ENCODE measurements at places on chromosomes 1 and 21. TPM values are rescaled to one million over a fixed set of nuclear protein-coding genes. Genes with fewer than 3 reads are reported as not detected.

- DNase-seq, result peak; percentile 7
These were observed 69.8 kb downstream of the SLC35A3 start for GRCh38 chr1:100039591-100039990.

The COL9A2 gene
- 2.8 TPM for total RNA-seq

The S100A7 gene
- total RNA-seq, result not detected

- peak; percentile 64 for DNase-seq
These were observed 9.2 kb downstream of the PHLDA3 start for GRCh38 chr1:201459775-201460174.

DNA sequence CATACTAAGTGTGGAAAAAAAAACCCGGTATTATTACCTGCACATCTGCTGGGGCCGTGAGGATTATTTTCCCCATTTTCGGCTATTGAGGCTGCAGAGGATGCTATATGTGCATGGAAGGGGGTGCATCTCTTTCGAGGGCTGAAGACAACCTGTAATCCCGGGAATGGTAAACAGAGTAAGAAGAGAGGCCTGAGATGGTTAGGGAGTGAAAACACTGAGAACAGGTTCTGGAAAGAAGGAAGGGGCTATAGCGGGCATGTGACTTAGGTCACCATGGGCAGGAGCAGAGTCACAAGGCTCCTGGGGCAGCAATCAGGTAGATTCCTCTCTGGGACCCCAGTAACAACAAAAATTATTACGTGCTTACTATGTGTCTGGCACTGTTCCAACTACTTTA, 299.1 kb downstream of the RRAGC start:
- no peak for DNase-seq

The HTR6 gene
- total RNA-seq, result not detected

GRCh38 chr1:116919802-116920201, 10.1 kb downstream of the PTGFRN start:
- peak; percentile 44 for DNase-seq

The NCAM2 gene
- total RNA-seq, result 3.1 TPM

DNA sequence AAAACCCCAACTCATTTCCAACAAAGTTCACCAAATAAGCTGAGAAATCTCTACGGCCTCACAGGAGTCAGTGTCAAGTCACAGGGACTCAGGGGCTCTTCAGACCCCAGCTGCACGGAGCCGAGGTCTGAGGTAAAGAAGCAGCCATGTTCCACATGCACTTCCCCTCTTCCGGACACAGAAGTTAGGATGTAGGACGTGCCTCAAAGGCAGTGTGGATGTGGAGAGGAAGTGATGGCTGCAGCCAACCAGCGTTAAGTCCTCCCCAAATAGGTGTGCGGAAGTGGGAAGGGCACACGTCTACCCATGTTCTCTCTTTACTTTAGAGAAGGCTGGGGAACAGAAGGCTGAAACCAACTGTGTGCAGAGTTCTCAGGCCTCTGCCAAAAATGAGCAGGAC, 14.6 kb upstream of the NCF2 start:
- no peak for DNase-seq

DNA sequence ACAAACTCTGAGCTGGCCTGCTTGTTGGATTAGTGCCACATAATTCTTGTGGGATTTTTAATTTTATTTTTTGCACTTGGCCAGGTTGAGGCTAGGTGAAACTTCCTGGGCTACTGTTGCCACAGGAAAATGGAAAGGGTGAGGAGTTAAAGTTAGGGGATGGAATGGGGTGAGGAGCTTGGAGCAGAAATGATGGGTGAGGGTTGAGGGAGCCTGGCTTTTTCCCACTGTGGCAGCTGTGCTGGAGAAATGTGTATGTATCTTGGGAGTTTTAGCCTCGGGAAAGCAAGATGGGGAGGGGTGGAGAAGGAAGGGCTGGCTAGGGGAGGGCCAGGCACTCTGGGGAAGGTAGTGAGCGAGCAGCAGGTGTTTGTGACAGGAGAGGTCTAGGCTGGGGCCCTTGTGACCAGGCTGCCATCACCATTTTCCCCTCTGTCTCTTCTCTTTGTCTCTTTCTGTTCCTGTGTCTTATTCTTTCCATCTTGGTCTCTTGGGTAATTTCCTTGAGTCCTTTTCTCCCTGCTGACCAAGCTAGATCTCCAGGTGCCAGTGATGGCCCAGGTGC, 2.0 kb downstream of the ZNF687 start:
- DNase-seq, result no peak

The PRRX1 gene
- 21.6 TPM for total RNA-seq

The ZSCAN20 gene
- total RNA-seq, result 5.9 TPM

The TSPEAR gene
- total RNA-seq, result not detected

The PAPPA2 gene
- total RNA-seq, result 0.05 TPM

DNA sequence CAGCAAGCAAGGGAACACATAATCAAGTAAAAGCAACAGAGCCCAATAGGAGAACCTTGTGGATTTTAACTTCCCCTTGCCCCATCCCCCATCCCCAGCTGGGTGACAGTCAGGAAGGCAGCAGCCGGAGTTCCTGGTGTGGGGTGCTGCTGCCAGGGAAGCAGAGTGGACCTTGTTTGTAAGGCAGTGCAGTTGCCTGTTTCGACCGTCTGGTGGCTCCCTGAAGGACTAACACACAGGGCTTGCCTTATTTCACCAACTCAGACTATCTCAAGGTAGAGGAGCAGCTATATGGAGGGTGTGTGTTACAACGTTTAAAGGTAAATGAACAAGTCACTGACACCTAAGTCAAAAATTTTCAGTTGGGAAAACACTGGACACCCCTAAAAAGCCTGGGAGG, 6.6 kb downstream of the KRTAP10-8 start:
- DNase-seq, result no peak

The RGS18 gene
- total RNA-seq, result not detected

The GFI1 gene
- 2.0 TPM for total RNA-seq

DNA sequence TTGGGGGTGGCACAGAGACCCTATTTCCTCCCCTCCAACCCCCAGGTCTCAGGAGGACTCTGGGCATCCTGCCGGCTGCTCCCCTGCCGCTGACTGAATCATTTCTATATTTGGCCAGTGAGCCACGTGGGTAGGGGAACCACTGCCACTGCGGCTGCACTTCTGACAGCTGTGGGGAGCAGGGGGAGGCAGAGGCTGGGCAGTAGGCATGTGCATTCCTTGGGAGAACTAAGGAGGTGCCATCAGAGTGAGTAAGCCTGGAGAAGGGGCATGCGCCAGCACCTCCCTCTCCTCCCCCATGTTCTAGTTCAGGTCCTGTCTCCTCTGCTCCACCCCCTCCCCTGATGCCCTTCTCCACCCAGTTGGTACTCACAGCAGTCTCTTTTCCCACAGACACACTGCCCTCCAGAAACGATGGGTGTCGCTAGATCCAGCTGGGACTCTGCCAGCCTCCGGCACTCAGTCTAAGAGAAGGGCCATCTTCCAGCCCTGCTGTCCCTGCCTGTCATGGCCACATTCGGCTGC, 12.0 kb downstream of the PPFIA4 start:
- peak; percentile 96 for DNase-seq

GRCh38 chr1:239274242-239274830, 112.0 kb upstream of the CHRM3 start:
- peak; percentile 44 for DNase-seq

DNA sequence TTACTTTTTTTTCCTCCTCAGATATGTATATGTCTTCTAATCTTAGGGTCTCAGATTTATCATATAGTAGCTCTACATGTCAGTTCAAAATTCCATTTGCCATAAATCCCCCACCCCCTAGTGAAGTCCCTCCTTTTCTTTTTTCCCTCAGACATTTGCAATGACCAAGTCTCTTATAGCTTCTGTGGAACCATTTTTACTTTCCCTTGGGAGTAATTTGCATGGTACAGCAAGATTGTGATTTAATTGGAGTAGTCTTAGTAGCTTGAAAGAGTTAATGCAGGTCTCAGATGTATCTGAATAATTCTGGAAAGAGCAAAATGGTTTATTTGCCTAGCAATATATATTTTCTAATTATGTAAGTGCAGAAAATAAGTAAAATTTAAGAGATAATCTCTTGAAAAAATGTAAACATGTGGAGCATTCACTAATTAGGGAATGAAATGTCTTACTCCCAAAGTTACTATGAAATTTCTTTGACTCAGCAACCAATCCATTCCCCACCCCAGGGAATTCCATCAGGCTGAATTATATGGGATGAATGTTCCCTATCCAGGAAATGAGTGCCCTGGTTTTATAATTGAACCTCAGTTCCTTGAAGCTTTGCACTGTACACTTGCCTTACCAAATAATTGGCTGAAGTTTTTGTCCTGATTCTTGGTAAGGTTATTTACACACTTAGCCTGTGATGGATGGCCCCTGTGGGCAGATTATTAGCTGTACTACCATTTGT, 267.0 kb downstream of the DNM3 start:
- peak; percentile 12 for DNase-seq

DNA sequence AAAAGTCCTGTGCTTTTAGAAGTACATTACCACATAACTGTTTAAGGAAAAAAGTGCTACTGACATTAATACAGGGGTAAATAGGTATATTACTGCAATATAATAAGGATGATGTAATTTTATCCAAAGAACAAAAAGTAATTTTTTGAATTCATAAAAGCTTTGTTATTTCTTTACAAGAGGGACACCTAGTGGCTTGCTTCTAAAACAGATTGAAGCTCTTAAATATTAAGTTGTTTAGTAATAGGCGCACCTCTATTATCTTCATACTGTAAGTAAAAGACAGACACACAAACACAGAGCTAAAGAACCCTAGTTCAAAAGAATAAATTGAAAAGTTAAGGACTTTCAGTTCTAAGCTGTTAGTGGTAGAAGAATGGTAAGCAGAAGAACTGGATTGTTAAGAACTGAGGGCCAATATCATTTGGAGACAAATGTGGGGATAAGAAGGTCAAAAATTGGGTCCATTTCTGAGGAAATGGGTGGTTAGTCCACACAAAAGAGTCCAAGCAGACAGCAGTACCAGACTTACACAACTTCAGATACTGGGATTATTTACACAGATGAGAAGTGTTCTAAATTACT, 15.4 kb downstream of the ZNHIT6 start:
- peak; percentile 67 for DNase-seq

DNA sequence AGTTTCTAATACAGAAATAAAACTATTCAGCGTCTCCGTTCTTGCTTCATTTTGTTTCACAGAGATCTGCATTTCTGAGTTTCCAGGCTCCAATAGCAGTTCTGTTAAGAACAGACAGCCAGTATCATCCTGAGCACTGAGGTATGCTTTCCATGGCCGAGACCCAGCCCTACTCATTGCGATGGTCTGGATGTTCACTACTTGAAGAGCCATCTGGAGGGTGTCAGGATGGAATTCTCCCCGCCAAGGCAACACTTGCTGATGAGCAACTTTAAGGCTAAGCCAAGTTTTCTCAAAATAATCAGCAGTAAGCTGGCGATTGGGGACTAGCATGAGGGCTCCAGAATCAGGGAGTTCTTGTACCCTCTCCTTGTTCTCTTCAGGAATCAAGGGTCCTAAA, 7.7 kb upstream of the BCL2L15 start:
- DNase-seq, result no peak

DNA sequence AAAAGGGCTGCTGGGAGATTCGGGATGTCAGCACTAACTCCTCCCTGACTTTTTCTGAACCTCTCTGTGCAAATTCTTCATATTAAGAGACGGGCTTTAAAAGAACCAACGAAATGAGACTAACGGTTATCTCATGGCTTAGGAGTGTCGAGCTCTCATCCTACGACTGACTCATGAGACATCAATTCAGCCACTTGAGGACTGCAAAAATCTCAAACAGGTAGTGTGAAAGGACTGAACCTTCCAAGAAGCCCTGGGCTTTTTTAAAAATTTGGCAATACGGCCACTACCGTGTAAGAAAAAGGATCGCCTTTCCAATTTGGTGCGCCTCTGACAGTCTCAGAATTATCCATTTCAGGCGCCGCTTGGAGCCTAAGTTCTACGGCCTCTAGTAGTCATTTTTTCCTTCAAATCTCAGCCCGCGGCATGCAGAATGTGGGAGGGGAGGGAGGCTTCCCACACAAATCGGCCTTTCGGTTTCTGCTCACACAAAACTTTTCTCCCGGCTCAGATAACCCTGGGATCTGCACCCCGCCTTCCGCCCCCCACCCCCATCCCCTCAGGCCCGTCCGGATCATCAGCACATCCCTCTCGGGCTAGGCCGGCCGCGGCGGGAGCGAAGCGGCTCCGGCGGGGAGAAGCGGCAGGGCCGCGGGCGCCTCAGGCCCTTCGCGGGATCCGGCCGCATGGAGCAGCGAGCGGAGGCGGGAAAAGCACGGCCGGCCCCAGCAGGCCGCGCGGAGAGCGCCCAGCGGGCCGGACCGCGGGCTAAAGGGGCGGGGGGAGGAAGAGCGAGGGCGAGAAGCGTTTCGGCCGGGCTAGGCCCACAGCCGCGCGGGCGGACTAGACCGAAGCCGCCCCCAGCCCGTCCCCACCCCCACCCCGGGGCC, 618 bp downstream of the HNRNPR start:
- DNase-seq, result peak; percentile 87

The RCSD1 gene
- total RNA-seq, result 0.81 TPM
